ENCODE measurements at places on chromosomes 12 and 14.

DNA sequence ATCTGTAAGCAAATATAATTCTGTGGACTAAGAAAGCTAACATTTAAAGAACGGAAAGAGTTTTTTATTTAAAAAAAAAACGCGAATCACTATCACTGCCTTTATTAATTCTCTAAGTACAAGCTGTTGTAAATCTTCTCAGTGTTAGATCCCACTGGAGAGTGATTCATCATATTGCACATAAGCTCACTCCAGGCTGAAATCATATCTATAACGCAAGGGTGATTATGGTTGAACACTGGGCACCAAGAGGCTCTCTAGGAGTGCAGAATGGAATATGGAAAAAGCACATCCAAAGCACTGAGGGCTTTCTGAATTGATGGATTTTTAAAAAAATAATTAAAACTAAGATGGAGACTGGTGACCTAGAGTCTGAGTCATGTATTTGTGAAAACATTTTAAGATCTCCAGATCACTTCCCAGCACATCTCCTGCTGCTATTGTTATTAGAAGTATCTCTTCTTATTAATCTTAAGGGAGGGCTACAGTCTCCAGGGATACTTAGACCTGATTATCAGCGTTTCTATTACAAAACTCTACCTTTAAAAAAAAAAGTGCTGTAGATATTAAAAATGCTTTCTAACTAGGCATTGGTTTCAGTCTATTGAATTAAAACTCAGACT lies 1106.8 kb downstream of the AACS start:
- DNase-seq = no peak

GRCh38 chr12:119594399-119594730 lies 791 bp downstream of the TMEM233 start:
- no peak for DNase-seq

GRCh38 chr12:57006809-57007475 lies 596 bp upstream of the ZBTB39 start:
- DNase-seq = no peak

DNA sequence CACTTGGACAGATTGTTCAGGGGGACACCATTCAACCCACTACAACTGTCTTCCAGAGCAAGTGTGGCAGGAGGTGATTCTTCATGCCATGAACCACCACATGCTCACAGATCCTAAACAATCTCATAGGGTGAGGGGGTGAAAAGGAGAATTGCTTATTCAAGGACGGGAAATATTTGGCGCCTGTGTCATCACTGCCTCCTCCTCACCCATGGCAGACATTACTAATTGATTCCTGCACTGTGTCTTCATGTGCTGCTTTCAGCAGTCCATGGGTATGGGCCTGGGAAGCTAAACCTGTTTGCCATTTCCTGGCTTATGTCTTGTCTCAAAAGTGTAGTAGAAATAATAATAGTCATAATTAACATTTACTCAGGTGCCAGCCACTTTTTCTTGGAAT lies 31.3 kb downstream of the MMAB start:
- DNase-seq = no peak

GRCh38 chr14:76705214-76705613 lies 56.1 kb upstream of the VASH1 start:
- no peak for DNase-seq

DNA sequence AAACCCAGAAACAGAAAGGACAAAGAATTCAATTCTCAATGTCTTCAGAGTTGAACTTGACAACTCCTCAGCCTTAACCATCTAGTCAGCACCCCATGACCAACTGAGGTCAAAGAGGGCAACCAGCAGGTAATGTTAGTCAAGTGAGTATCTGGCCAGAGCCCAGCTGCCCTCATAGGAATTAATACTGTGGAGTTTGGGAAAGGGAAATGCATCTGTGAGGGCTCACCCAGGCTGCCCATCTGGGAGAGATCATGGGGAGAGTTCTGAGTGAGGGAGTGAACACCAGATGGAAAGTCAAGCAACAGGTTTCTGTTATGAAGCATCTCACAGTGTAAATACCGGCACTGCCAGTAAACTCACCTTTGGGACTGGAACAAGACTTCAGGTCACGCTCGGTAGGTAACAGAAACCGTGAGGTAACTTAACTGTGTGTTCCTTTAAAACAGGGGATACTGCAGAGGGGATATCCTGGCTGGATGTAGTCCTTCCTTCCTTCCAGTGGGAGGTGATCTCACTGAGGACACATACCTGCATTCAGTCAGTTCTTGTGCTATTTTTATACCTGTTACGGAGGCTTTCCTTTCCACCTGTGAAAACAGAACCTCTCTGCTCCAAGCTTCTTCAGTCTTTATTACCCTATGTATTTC lies 94.4 kb downstream of the DAD1 start:
- DNase-seq = no peak

- DNase-seq = no peak
Measured at GRCh38 chr14:96582411-96582961, 80.3 kb downstream of the PAPOLA start.

DNA sequence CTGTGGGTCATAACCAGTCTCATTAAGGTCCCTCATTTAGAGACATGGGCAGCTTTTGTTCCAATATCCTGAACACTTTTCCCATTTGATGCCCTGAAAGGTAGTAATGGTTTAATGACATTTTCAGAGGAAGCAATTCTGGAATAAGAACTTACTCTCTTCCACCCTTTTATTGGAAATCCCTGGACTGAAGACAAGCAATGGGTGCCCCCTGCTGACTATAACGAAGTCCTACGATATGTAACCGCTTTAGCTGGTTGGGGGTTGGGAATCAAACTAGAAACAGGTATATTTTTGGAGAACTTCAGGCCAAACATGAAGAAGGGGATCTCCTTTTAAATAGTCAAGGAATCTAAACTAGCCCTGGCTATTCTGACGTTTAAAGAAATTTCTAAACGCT lies 20.5 kb downstream of the SARNP start:
- peak; percentile 35 for DNase-seq

- no peak for DNase-seq
Measured at GRCh38 chr12:40701756-40702155, 9.5 kb downstream of the CNTN1 start.

Measured in NCI-H1694 treated with DMSO at 0.1 percent for 48 hours (cell line).